ENCODE measurements at places on chromosomes 13 and 19.
A peak's percentile ranks its signal among the peaks of the same experiment; 100 is the strongest.

- H3K27ac ChIP-seq: no peak overlapping the region
- no peak for DNase-seq
- no peaks in the 10 kb centered on the region for H3K27me3 ChIP-seq
These were observed 763.6 kb upstream of the SLITRK6 start for GRCh38 chr13:86562866-86563265.

GRCh38 chr19:38851622-38852230, 1.9 kb upstream of the HNRNPL start:
- peak; percentile 96 for DNase-seq
- H3K27me3 ChIP-seq: no peaks in the 10 kb centered on the region
- peaks cover 4% of the 10 kb centered on the region for H3K36me3 ChIP-seq
- peaks cover 21% of the 10 kb centered on the region for H3K4me1 ChIP-seq
- H3K27ac ChIP-seq: peak overlapping the region; percentile 95

GRCh38 chr19:43983544-43983911, 460 bp upstream of the ZNF155 start:
- no peaks in the 10 kb centered on the region for H3K27me3 ChIP-seq
- no peak overlapping the region for H3K27ac ChIP-seq
- no peaks in the 10 kb centered on the region for H3K36me3 ChIP-seq
- H3K4me3 ChIP-seq: peak overlapping the region; percentile 62
- no peak for DNase-seq
- H3K4me1 ChIP-seq: no peaks in the 10 kb centered on the region

GRCh38 chr19:38617283-38617763, 430 bp downstream of the MAP4K1 start:
- H3K36me3 ChIP-seq: peaks cover 5% of the 10 kb centered on the region
- H3K27ac ChIP-seq: no peak overlapping the region
- H3K4me3 ChIP-seq: no peak overlapping the region
- no peaks in the 10 kb centered on the region for H3K27me3 ChIP-seq
- no peak for DNase-seq

DNA sequence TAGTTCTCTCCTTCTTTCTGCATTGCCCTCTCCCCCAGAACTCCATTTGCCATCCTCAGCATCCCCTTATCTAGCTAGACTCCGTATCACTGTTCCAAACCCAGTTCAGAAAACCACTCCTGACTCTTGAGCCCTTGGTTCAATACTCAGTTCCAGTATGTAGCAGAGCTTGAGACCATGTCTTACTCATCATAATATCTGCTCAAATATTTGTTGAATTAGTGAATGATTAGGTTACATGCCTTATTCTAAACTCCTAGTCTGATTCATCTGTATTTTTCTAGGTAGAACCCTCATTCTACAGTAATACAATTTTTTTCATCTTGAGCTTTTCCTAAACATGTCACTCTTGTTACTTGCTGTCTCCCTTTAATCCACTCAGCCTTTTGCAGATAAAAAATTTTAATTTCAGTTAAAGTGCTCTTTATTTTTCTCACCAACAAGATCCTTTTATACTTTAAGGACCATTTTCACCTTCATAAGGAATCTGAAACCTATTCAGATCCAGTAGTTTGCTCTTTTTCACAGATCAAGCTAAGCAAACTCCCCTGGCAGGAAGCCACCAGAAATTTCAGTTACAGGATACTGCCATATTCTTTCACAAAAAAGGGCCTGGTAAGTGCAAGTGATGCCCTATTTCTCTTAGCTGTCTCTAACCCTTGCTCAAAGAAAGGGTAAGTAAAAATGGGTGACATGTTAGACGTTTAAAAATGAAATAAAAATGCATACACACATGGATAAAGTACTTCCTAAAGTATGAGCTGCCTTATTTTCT, 23.1 kb upstream of the INTS6 start:
- H3K4me1 ChIP-seq: no peaks in the 10 kb centered on the region
- no peak overlapping the region for H3K27ac ChIP-seq
- no peaks in the 10 kb centered on the region for H3K27me3 ChIP-seq
- H3K36me3 ChIP-seq: no peaks in the 10 kb centered on the region
- no peak for DNase-seq

DNA sequence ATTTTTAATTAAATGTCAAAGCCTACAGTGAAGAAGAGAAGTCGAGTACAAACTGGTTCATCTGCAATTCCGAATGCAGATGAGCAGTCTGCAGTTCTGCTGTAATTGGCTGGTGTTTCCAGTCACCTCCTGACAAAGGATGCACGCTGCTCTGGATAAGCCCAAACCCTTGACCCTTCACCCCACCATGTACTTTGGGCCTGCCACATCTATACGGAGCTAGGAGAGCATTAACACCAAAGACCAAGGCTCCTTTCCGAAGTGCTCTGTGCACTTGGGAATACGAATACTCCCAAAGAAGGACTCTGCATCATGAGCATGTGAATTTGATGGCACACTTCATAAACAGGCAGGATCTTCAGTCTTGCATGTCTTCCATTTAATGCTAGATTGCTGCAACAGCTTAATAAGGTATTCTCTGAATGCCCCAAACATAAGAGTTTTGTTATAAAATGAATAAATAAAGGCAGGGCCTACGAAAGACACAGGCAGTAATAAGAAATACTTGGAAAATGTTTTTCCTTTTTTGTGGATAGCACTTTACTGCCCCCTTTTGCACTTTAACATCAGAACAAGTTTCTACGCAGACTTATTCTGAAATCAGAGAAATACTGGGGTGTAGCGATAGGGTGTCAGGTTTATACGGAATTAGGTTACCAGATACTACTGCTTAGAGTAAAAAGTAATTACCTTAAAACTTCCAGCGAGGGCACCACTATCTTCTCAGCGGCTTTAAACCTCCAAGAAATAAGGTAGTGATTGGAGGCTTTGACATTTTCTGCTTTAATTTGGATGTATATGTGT, 15.0 kb downstream of the EFNB2 start:
- peaks cover 77% of the 10 kb centered on the region for H3K4me1 ChIP-seq
- DNase-seq: peak; percentile 52
- no peaks in the 10 kb centered on the region for H3K36me3 ChIP-seq
- H3K4me3 ChIP-seq: no peak overlapping the region

- H3K4me1 ChIP-seq: peaks cover 5% of the 10 kb centered on the region
- DNase-seq: no peak
- H3K36me3 ChIP-seq: no peaks in the 10 kb centered on the region
- no peak overlapping the region for H3K4me3 ChIP-seq
These were observed 9.9 kb downstream of the CCDC124 start for GRCh38 chr19:17942582-17943273.

GRCh38 chr13:42926555-42926954, 65.5 kb downstream of the EPSTI1 start:
- no peak overlapping the region for H3K4me3 ChIP-seq
- no peak overlapping the region for H3K27ac ChIP-seq
- H3K27me3 ChIP-seq: no peaks in the 10 kb centered on the region

- no peaks in the 10 kb centered on the region for H3K4me1 ChIP-seq
- H3K4me3 ChIP-seq: no peak overlapping the region
- no peaks in the 10 kb centered on the region for H3K27me3 ChIP-seq
These were observed 2.2 kb upstream of the AMH start for GRCh38 chr19:2246801-2247361.

- H3K27ac ChIP-seq: no peak overlapping the region
- no peak for DNase-seq
- peaks cover 8% of the 10 kb centered on the region for H3K4me1 ChIP-seq
- no peaks in the 10 kb centered on the region for H3K27me3 ChIP-seq
These were observed 4.3 kb downstream of the CHAMP1 start for GRCh38 chr13:114318624-114319023.

- H3K4me1 ChIP-seq: no peaks in the 10 kb centered on the region
- no peak overlapping the region for H3K27ac ChIP-seq
- no peaks in the 10 kb centered on the region for H3K27me3 ChIP-seq
- H3K4me3 ChIP-seq: no peak overlapping the region
These were observed 29.0 kb downstream of the CARS2 start for GRCh38 chr13:110676595-110677587.

DNA sequence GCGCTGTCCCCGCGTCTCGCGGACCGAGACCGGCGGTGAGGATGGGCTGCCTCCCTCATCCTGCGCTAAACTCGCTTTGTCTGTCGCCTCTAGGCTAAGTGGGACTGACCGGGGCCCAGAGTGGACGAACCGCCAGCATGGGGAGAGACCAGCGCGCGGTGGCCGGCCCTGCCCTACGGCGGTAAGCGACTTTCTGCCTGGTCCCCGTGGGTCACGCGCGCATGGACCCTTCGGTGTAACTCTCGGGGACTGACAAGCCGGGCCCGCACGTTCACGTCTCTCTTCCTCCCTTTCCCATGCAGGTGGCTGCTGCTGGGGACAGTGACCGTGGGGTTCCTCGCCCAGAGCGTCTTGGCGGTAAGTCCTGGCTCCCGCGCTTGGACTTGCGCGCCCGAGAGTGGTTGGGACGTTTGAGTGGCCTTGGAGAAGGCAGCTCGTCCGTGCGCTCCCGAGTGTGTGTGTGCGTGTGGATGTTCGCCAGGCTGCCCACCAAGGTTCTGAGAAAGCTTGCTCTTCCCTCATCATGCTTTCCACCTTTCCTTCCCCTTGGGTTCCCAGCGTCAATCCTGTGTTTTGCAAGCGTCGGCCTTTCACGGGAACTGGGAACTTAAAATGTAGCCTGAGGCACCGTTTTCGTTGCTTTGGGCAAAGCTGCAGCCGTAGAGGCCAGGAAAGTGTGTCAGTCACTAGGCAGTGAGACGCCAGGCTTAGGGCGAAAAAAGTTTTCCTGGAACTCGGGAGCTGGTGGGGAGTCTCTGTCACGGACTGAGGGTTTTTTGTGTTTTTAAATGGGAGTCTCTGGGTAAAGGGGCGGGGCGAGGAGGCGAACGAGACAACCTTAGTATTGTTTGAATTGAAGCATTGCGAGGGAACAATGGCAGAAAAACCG, 927 bp downstream of the COL4A2 start:
- H3K36me3 ChIP-seq: no peaks in the 10 kb centered on the region
- DNase-seq: peak; percentile 84
- H3K27ac ChIP-seq: no peak overlapping the region
- H3K27me3 ChIP-seq: no peaks in the 10 kb centered on the region
- peak overlapping the region; percentile 94 for H3K4me3 ChIP-seq

DNA sequence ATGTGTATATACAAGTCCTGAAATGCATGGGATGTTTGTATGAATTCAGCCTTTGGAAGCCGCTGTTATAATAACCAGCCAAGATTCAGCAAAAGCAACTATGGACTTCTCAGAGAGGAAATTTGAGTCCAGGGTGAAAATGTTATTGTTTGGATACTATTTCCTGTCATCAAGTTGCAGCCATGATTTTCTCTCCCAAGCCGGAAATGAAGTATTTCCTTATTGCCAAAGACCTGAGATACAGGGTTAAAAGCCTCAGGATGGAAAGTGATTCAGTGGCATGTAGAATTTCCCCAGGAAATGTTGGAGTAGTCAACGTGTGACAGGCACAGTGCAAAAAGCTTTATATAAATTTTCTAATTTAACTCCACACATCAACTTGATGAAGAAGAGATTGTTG, 133.9 kb downstream of the IRS2 start:
- H3K4me3 ChIP-seq: no peak overlapping the region
- H3K27ac ChIP-seq: no peak overlapping the region
- no peaks in the 10 kb centered on the region for H3K27me3 ChIP-seq
- H3K4me1 ChIP-seq: peaks cover 1% of the 10 kb centered on the region

GRCh38 chr13:104832231-104832630, 1703.2 kb downstream of the EFNB2 start:
- H3K27ac ChIP-seq: no peak overlapping the region
- H3K27me3 ChIP-seq: no peaks in the 10 kb centered on the region
- no peaks in the 10 kb centered on the region for H3K36me3 ChIP-seq
- no peaks in the 10 kb centered on the region for H3K4me1 ChIP-seq
- DNase-seq: peak; percentile 9
- H3K4me3 ChIP-seq: no peak overlapping the region

DNA sequence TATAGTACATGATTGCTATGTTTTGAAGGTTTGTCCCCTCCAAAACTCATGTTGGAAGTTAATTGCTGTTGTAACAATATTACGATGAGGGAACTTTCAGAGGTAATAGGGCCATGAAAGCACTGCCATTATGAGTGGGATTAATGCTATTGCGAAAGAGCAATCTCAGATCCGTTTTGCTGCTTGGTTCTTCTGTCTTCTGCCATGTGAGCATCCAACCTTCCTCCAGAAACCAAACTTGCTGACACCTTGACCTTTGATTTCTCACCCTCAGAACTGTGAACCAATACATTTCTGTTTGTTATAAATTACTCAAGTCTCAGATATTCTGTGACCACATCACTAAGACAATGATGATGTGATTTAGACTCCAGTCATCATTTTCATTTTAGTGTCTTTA, 2590.9 kb downstream of the PCDH9 start:
- no peaks in the 10 kb centered on the region for H3K36me3 ChIP-seq
- no peak overlapping the region for H3K4me3 ChIP-seq
- H3K27ac ChIP-seq: no peak overlapping the region
- no peaks in the 10 kb centered on the region for H3K27me3 ChIP-seq
- no peak for DNase-seq

DNA sequence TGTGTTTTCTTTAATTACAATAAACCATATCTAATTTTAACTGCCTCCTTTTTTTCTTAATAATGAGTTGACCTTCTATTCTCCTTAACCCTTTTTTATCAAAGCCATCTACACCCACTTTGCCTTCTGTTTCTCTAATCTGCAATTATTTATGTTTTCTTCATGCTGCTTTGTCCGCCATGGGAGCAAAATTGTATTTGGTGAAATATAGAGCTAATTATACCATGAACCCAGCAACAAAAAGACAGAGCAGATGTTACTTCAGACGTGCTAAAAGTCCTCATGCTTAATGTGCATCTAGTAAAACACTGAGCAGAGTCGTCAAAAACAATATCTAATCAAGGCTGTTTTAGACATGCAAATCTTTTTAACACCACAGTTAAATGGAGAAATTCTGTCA, 264.7 kb downstream of the DACH1 start:
- H3K4me3 ChIP-seq: no peak overlapping the region
- no peaks in the 10 kb centered on the region for H3K36me3 ChIP-seq
- no peaks in the 10 kb centered on the region for H3K27me3 ChIP-seq

DNA sequence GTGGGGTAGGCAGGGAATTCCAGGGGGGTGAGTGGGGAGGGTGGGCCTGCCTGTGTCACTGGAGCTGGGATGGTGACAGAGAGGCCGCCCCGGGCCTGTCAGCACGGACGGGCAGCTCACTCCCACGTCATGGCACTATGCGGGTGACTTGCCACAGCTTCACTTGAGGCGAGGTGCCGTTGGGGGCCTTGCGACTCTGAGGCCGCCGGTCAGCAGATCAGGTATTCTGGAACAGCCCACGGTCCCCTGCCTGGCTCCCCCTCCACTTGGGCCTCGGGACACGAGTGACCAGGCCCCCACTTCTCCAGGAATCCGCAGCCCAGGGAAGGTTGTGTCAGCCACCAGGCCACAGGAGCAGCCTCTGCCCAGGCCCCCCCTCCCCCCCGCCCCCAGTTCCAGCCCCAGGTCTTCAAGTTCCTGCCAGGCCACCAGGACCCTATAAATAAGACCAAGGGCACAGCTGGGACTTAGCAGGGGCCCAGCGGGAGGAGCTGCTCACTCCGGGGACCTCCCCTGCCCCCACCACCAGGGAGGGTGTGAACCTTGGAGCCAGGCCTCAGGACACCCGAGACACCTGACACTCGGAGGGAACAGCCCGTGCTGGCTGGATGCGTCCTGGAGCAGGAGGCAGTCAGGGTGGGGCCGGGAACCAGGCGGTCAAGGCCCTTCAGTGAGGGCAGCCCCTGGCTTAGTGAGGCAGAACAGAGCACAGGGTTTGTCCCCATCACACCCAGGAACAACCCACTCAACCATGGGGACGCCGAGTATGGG, 2.7 kb upstream of the MIDN start:
- no peaks in the 10 kb centered on the region for H3K36me3 ChIP-seq
- DNase-seq: no peak
